Hepatic stellate cell (primary cell): ENCODE measurements at places on chromosomes 7 and 10.

GRCh38 chr7:78326189-78326588 is 527.6 kb downstream of the PHTF2 start:
- no peak for DNase-seq

DNA sequence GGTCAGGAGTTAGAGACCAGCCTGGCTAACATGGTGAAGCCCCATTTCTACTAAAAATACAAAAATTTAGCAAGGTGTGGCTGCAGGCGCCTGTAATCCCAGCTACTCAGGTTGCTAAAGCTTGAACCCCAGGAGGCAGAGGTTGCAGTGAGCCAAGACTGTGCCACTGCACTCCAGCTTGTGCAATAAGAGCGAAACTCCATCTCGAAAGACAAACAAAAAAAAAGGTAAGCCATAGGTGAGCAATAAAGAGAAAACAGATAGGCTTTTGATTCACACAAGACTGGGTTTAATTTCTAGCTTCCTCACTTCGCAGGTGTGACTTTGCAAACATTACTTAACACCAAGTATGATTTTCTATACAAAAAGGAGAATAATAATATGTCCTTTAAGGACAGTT is 72.3 kb upstream of the ACBD5 start:
- no peak for DNase-seq

DNA sequence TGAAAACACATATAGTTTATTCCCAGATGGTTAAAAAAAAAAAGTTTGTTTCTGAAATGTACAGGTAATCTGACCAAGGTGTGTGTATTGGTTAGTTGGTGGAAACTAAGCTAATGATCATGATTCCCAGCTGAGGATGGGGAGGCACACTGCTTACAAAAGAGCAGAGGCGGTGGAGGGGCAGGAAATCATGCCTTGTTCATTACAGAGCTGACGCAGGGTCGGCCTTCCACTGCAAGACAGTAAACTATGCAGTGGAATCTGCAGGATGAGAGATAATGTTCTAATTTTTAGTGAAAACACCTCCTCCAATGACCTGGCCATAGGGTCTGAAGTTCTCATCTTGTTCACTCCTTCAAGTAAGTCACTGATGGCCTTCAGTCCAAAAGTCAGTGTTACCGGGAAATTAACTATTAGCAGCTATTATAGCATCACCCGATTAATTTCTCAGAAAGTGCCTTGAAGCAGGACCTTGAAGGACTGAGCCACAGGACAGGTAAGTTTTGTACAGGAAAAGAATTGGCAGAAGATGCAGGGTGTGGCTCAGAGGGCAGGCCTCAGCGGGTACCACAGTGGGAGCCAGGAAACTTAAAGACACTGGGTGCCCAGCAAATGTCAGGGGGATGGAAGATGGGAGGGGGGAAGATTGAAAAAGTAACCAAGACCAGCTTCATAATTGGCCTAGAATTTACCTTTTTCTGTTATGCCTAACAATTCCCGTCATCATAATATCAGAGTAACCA is 36.0 kb downstream of the MYOF start:
- no peak for DNase-seq

- DNase-seq: no peak
Measured at GRCh38 chr10:122420624-122421007, 33.8 kb upstream of the ARMS2 start.

GRCh38 chr7:2810682-2811415 is 33.3 kb downstream of the GNA12 start:
- DNase-seq: no peak

DNA sequence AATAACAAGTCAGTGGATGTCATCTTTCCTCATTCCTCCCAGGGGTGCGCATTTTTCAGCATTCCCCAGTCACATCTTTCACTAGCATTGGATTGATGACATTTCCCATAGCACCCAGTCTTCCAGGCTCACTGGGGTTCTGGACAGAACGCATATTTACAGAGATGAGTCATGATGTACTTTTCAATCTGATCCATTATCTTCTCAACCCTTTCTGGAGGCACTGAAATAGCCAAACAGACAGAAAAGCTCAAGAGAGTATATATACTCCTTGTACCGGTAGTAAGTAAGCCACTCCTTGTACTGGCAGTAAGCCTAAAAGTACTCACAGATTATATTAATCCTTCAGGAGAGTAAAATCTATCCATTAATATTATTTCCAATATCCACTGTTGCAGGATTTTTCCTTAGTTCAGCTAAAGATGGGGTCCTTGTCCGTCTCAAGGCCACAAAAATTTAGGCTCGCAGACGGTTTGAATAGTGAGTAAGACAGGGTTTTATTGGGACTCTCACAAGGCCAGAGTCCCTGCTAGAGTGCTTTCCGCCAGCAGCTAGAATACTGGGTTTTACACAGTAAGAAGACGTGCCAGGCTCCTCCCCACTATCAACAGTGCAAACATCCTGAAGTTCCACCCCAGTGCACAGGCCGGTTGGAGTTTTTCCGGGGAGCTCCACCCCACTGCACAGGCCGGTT is 60.8 kb downstream of the MDH2 start:
- DNase-seq: peak; percentile 14

DNA sequence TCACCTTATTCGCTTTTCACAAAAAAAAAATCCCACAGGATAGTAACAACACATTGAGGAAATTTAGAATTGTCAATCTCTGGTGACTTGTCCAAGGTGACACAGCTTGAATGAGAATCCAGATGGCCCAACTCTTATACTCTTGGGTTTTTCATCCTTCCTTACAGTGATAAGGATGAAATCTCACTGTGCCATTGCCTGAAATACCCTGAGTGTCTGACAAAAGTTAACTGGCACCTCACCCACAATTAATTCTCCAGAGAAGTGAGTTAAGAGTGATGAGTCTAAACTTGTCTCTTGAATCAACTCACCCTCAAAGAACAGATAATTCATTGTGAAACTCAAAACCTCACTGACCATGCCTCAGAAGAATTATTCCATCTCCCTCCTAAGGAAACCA is 18.9 kb downstream of the CHRM2 start:
- no peak for DNase-seq

DNA sequence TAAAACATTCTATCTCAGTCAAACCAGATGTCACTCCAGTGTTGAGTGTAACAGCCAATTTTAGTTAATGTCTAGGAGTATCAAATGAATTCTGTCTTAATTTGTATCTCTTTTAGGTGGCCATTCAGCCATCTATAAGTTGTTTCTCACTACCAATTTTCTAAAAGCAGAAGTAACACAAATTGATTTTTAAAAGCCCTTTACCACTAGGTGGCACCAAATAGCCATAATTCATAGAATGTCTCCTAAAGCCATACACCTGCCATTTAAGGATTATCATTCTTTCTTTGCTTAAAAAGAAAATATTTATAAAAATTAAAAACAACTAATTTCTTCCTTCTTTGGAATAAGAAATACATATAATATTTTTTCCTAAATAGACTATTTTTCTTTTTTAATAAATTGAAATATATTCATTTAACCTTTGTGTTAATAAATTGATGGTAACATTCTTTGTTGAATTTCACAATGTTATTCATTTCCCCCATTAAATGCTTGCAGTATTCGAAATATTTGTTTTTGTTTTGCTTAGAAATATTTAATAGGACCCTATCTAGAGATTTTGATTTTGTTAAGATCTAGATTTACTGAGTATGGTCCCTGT is 107.8 kb upstream of the PPP1R3A start:
- DNase-seq: peak; percentile 8

- no peak for DNase-seq
Measured at GRCh38 chr7:159103382-159104187, 41.1 kb downstream of the VIPR2 start.

- peak; percentile 5 for DNase-seq
Measured at GRCh38 chr7:79876848-79877252, 257.8 kb upstream of the GNAI1 start.

DNA sequence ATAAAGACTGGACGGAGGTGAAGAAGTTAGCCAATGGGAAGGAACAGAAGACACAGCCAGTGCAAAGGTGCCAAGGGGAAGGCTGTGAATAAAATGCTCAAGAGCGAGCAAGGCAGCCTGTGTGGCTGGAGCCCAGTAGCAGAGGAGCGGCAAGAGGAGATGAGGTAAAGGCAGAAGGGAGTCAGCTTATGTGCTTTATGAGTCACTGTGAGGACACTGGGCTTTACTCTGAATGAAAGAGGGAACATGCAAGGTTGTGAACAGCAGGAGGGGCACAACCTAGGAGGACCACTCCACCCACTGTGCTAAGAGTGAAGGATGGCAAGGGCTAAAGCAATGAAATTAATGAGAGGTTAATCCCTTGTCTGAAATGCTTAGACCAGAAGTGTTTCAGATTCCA is 129.0 kb upstream of the ODAD2 start:
- no peak for DNase-seq

- DNase-seq: no peak
Measured at GRCh38 chr7:26856176-26856985, 8.0 kb downstream of the SKAP2 start.

DNA sequence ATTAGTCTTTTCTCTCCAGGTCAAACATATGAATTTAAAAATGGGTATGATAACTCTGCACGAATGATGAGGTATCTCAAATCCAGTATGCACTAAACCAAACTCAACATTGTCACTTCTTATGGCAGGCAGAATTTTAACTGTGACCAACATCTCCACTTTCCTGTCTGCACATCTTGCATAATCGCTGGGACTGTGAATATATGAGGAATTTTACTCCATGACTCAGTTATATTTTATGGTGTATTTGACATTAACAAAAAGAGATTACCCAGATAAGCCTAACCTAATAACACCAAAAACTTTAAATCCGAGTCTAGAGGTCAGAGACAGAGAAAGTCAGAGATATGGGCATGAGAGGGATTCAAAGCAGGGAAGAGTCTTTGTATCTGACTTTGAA is 454.5 kb upstream of the SEMA3D start:
- DNase-seq: no peak

GRCh38 chr7:24706211-24707170 is 50.8 kb downstream of the GSDME start:
- no peak for DNase-seq

DNA sequence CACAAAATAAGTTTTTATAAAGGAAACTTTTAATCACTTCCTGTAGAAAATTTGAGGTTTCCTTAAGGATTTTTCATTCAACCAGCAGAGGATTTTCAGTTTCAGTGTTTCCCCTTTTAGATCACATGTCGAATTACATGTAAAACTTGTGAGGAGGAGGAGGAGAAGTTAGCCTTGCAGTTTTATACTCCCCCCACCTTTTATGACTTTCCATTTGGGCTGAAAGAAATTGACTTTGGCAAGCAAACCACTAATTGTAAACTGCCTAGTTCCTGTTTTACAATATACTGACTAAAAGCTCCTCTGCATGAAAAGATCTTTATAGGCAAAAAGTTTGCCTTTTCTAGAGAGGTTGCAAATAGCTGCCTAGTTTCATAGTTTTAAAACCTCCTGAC is 3.0 kb downstream of the BAMBI start:
- no peak for DNase-seq

DNA sequence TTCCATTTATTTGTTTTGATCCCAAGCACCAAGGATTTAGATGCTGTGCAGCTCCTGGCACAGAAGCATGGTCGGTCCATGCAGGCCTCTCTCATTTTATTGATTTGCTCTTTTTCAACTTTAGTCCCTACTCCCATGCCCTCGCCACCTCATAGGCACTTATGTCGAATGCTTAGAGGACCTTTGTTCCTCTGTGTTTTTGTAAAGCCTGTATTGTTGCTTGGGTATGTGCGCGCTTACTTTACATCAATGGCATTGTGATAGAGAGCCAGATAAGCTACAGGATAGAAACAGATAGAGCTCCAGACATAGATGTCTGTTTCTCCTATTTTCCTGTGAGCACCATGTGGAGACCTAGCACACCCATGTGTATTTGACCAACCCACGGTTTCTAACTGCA is 225.0 kb downstream of the PAXIP1 start:
- no peak for DNase-seq

DNA sequence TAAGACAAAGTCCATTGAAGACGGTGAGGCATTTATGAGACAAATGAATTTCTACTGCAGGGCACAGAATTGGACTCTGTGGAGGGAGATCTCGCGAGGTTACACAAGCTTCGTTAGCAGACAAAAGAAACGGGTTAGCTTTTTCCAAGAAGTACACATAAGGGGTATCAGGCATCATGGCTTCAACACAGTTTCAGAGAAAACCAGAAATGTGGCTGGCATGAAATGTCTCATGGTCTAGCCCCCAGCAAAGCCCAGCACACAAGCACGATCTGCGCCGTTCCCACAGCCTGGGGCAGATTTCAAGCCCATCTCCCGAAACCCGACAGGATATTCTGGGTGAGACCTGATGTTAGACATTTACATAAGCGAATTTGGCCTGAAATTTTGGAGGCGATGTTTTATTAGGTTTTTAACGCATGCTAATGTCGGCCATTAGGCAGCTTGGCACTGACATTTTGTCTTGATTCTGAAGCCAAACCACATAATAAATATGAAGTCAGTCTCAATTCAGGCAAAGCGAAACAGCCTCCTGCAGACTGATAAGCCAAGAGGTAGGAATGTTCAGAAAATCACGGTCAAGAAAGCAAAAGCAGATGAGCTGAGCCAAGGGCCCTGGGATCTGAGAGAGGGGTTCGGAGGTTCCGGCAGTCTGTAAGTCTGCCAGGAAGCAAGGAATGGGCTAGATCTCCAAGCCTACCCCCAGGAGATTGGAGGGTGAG is 240.5 kb downstream of the PRPF18 start:
- DNase-seq: no peak

DNA sequence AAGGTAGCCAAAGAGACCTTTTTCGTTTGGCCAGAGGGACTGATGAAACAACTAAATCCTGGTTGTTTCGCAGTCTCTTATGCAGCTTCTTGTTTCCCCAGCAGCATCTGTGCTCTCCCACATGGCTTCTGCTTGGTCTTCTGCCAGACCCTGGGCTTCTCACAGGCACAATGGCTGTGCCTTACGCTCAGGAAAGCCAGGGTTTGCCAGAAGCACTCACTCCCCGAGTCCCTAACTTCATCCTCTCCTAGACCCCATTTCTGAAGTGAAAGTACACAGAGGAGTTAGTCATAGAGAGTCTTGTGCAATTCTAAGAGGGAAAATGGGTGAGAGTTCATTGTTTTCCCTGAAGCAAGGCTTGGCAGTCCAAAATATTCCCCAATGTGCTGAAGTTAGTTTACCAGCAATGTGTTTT is 121.7 kb downstream of the EVX1 start:
- DNase-seq: peak; percentile 16
